ENCODE measurements at places on chromosomes 5 and 9.

- peak; percentile 50 for DNase-seq
Observed at GRCh38 chr9:122228191-122228567, 578 bp downstream of the LHX6 start.

GRCh38 chr5:60386436-60387050, 313.4 kb downstream of the DEPDC1B start:
- DNase-seq, result no peak

DNA sequence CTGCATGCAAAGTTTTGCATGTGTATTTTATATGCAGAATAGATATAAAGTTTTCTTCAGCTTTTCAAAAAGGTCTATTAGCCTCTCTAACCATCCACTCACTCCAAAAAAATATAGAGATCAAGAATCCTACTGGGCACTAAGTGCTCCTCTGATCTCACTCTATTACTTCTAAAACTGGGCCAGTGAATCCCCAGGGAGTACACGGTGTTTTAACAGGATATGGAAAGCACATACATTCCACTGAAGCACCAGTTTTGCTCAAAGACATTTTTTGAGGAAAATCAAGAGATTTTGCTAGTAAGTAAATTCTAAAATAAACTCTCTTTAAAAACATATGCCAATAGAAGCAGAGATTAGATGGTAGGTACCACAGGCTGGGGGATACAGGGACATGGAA, 95.2 kb downstream of the DEPDC1B start:
- DNase-seq, result no peak

- DNase-seq, result no peak
Observed at GRCh38 chr5:102582696-102583095, 83.9 kb upstream of the SLCO6A1 start.

DNA sequence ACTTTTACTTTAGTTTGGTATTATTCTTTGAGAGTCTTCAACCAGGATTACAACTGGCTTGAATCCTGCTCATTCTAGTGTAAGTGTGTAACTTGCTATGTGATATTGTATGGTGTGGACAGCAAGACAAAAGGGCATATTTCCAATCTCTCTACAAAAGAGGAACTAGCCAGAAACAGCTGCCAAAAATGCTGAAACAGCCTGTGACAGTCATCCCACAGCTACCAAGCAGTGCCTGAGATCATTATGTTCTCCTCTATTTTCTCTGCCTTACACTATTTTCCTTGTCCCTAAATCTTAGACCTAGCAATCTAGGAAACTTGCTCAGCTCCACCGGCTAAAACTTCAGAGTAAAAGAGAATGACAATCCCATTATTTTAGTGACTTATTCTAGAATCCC, 42.8 kb downstream of the WDR41 start:
- no peak for DNase-seq

GRCh38 chr5:178328826-178329730, 96.5 kb upstream of the PHYKPL start:
- no peak for DNase-seq

Measured in islet precursor cell (in vitro differentiated cells).